ENCODE measurements at places on chromosomes 7 and 10. TPM values are rescaled to one million over a fixed set of nuclear protein-coding genes. Genes with fewer than 3 reads are reported as not detected.

DNA sequence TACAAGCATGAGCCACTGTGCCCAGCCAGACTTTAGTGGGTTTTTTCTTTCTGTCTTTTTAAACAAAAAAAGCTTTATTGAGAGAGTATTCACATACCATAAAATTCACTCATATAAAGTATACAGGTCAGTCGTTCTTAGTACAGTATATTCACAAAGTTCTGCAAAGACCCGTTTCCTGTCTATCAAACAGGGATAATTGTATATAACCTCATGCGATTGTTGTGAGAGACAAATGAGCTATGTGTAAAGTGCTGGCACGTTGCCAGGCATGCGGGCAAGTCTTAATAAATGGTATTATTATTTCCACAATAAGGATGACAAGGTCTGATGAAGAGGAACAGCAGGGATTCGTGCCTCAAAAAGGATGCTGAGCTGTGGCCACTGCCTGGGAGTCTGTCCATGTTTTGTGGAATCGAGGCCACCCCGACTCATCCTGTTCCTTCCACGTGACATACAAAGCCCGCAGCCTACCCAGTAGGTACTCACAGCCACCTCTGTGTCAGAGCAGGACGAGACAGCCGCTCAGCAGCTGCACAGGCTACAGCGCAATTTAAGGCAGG, 51.6 kb downstream of the SMKR1 start:
- no peak overlapping the region for H3K4me3 ChIP-seq
- H3K36me3 ChIP-seq = no peaks in the 10 kb centered on the region
- H3K4me1 ChIP-seq = peaks cover 3% of the 10 kb centered on the region
- H3K27me3 ChIP-seq = no peaks in the 10 kb centered on the region
- no peak overlapping the region for H3K27ac ChIP-seq
- no peak for DNase-seq

GRCh38 chr7:94669773-94670495, 14.0 kb upstream of the SGCE start:
- no peak overlapping the region for H3K4me3 ChIP-seq
- DNase-seq = no peak
- no peaks in the 10 kb centered on the region for H3K4me1 ChIP-seq
- H3K27ac ChIP-seq = no peak overlapping the region
- no peaks in the 10 kb centered on the region for H3K27me3 ChIP-seq
- no peaks in the 10 kb centered on the region for H3K36me3 ChIP-seq

DNA sequence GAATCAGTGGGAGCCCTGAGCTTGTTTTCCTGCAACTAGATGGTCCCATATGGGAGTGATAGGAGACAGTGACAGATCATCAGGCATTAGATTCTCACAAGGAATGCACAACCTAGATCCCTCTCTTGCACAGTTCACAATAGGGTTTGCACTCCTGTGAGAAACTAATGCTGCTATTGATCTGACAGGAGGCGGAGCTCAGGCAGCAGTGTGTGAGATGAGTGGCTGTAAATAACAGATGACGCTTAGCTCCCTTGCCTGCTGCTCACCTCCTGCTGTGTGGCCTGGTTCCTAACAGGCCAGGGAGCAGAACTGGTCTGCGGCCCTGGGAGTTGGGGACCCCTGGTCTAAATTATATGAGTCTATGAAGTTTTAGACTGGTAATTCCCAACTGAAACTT, 3.9 kb downstream of the MIOS start:
- H3K36me3 ChIP-seq = peaks cover 12% of the 10 kb centered on the region
- H3K4me3 ChIP-seq = no peak overlapping the region
- H3K27ac ChIP-seq = no peak overlapping the region

- H3K4me3 ChIP-seq = no peak overlapping the region
- no peaks in the 10 kb centered on the region for H3K27me3 ChIP-seq
- DNase-seq = no peak
- no peaks in the 10 kb centered on the region for H3K4me1 ChIP-seq
Observed at GRCh38 chr7:133458688-133459087, 205.8 kb downstream of the EXOC4 start.

- H3K4me3 ChIP-seq = no peak overlapping the region
- H3K4me1 ChIP-seq = no peaks in the 10 kb centered on the region
- no peak overlapping the region for H3K27ac ChIP-seq
- H3K27me3 ChIP-seq = no peaks in the 10 kb centered on the region
Observed at GRCh38 chr10:50855461-50855860, 30.0 kb downstream of the A1CF start.

- H3K4me3 ChIP-seq = no peak overlapping the region
- no peaks in the 10 kb centered on the region for H3K4me1 ChIP-seq
- H3K27ac ChIP-seq = no peak overlapping the region
Observed at GRCh38 chr10:125795128-125795527, 19.5 kb upstream of the MMP21 start.

GRCh38 chr10:29102636-29103035, 186.2 kb upstream of the LYZL1 start:
- H3K27me3 ChIP-seq = no peaks in the 10 kb centered on the region
- H3K4me1 ChIP-seq = no peaks in the 10 kb centered on the region
- no peak for DNase-seq
- H3K27ac ChIP-seq = no peak overlapping the region
- H3K4me3 ChIP-seq = no peak overlapping the region

DNA sequence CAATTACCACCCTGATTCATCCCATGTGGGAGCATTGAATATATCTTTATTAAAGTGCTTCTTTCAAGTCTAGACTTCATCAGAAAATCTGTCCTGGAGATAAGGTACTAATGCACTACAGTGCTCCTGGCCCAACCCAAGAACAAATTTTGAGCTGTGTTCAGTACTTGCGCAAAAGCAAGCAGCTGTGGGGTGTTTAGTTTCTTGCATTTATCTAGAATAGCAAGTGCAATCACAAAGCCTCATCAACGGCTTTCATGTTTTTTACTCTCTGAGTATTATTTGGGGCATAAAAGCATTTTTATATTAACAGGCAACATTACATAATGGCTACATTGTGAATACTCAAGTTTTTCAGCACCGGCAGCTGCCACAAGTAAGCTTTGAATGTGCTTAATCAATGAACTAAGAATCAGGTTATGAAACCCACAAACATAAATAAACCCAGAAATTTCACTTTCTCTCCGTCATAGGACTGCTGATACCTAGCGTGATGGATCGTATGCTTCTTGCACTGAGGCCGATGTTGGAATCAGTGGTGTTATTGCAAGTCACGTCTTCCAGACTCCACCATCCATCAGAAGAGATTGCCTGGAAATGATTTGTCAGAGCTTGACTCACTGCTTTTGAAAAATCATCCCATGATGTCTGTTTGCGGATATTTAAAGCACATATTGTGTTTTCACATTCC, 113.1 kb downstream of the CTTNBP2 start:
- no peaks in the 10 kb centered on the region for H3K4me1 ChIP-seq
- no peak overlapping the region for H3K27ac ChIP-seq
- no peaks in the 10 kb centered on the region for H3K36me3 ChIP-seq
- no peak for DNase-seq
- no peak overlapping the region for H3K4me3 ChIP-seq

GRCh38 chr10:102675666-102676533, 31.6 kb downstream of the TRIM8 start:
- no peaks in the 10 kb centered on the region for H3K36me3 ChIP-seq
- H3K27ac ChIP-seq = peak overlapping the region; percentile 82
- peaks cover 30% of the 10 kb centered on the region for H3K4me1 ChIP-seq
- H3K27me3 ChIP-seq = no peaks in the 10 kb centered on the region
- H3K4me3 ChIP-seq = no peak overlapping the region

GTF2IRD1 gene
- total RNA-seq = 26.8 TPM

ADAMTS14 gene
- not detected for total RNA-seq

RPEL1 gene
- not detected for total RNA-seq

LANCL2 gene
- 7.0 TPM for total RNA-seq

DNAH11 gene
- 0.35 TPM for total RNA-seq

Data from esophagus squamous epithelium (tissue), 5 donors.